ENCODE measurements at places on chromosomes 7 and 10.

DNA sequence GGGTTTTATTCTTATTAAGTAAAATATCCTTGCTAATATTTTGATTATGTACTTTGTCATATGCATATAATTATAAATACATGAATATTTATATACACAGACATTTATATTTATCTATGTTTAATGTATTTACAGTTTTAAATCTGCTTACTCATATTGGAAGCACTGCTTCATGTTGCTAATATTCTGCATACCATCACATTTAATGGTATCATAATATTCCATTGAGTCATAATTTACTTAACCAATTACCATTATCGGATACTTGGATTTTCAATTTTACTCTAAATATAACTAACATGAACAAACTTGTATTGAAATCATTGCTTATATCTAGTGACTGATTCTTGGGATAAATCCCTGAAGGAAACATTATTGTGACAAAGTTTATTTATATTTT lies 155.2 kb downstream of the MBL2 start:
- DNase-seq, result no peak

DNA sequence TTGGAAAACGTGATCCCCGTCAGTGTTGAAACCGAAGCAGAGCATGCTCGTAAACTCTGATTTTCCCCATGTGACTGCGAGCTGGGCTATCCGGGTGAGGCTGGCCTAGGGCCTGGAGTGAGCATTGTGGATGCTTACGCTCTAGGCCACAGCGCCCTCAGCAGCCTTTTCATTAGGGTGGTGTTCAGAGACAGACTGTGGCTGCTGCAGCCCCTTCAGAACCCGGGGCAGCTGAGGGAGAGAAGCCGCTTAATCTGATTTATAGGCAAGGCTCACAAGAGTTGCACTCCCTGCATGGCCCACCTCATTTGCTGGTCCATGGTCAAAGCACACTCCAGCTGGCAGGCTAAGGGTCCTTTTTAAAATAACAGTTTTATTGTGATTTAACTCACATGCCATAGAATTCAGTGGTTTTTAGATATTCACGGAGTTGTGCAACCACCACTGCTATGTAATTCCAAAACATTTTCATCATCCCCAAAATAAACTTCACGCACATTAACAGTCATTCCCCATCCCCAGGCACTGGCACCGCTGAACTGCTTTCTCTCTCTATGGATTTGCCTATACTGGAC lies 72.5 kb downstream of the SYPL1 start:
- no peak for DNase-seq

DNA sequence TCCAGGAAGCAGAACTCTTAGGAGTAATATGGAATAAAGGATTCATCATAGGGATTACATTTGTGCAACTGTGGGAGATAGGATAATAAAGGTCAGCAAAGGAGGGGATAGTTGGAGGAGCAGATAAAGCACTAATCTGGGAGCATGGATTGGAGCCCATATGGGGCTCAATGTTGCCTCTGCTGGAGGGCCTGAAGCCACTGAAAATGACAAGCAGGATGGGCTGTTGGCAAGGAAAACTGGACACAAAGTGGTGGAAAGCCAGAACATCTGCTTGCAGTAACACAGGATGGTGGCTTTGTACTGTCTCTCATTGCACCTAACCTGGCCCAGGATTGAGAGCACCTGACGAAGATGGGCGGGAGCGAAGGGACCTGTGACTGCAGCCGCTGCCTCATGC lies 15.0 kb upstream of the COMMD3 start:
- DNase-seq, result no peak

- no peak for DNase-seq
These were observed 393.0 kb downstream of the PHTF2 start for GRCh38 chr7:78191475-78192079.

- DNase-seq, result no peak
These were observed 402.3 kb downstream of the DNAJB9 start for GRCh38 chr7:108972004-108972403.

Measured in Caki2 (cell line).